ENCODE measurements at places on chromosomes 5 and 9. TPM values are rescaled to one million over a fixed set of nuclear protein-coding genes. Genes with fewer than 3 reads are reported as not detected.

Gene CD14
- 40.5 TPM for polyA plus RNA-seq

DNA sequence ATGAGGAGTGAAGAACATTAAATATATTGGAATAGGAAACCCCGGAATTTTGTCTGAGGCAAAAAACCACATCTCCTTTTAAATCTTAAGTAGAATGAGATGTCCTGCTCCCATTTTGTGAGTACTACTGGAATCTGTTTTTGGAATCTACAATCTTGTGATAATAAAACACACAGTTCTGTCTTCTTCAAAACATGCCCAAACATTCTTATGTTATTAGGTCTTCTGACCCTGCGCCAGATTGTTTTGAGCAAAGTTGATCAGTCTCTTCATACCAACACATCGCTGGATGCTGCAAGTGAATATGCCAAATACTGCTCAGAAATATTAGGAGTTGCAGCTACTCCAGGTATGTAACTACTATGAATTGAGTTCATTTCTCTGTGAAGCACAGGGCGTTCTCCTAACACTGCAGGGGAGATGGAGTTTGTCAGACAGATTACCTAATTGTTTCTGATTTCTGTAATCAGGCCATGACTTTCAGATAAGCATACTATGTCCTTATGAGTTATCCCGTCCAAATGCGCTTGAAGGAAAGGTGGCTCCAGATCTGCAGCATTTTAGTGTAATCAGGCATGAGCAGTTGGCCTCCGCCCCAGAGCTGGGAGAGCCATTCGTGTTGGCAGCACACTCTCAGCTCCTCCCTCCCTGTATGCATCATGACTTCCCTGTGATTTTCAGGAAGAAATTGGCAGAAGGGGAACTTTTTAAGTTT is 88.0 kb downstream of the NLN start:
- peak; percentile 78 for DNase-seq

Gene TENT4A
- polyA plus RNA-seq: 23.1 TPM

DNA sequence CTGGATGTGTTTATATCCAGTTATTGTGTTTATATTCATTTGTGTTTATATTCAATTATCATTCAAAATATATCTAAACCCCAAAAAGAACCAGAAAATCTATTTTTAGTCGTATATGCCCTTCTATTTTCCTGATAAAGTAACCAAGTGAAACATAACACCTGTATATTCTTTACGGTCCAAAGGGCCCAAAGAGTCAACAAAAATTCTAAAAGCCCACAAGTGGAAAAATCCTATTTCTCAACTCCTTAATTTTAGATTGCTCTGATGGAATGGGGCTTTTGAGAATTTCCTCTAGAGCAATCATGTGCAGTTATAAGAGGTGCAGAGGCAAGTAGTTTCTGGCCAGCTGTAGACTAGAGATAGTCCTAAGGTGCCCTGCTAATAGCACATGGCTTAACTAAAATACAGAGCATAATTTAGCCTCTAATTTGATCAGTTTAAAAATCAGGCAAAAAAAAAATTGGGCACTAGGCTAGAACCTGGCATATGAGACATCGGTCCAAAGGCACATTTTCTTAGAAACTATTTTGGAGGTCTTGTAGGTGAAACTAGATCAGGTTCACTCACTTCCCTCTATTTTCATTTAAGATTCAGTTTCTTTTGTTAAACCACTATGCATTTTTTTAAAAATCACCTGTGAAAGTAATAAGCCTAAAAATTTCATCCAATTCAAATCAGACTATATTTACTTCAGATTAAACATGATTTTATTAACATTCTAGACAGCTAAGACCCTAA is 256.0 kb downstream of the FBXL17 start:
- DNase-seq: no peak

- peak; percentile 81 for DNase-seq
These were observed 7.5 kb upstream of the PRSS3 start for GRCh38 chr9:33787839-33788238.

DNA sequence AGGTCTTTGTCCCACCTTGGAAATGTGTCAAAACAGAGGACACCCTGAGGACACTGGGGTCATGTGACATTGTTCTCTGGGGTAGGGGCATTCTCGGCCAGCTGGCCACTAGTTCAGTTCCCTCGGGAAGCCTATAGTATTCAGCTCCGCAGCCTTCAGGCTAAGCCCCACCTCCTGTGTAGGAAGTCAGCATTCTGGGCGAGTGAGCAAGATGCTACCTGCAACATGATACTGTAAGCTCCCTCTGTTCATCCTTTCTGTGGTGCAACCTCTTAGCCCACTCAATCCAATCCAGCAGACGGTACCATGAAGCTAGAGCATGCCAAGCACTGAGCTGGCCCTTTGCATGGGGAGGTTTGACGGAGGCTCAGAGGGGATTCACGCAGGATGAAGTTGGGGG is 5.3 kb downstream of the NTNG2 start:
- no peak for DNase-seq

DNA sequence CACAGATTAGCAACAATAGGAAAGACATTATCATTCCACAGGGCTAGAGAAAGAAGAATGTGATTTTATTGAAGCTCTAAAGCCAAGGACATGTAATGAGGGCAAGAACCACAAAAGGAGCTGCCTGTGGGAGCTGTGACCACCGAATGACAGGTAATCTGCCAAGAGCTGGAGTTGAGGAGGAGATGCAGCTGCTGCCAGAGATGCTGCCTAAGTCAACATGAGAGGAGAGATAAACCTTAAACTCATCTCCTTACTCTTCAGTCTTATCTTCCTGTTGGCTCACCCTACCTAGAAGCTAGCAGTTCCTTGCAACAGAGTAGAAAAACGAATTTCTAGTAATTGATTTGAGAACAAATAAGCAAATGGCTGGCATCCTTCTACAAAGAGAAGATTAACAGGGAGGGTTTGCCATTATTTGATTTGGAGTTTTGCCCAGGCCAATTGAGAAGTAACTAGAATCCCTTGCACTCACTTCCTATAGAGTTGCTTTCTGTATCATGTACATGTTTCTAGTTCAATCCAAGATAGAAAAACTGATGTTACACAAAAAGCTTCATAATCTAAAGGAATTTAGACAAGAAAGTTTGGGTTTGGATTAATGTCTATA is 539.2 kb downstream of the TLE1 start:
- no peak for DNase-seq

DNA sequence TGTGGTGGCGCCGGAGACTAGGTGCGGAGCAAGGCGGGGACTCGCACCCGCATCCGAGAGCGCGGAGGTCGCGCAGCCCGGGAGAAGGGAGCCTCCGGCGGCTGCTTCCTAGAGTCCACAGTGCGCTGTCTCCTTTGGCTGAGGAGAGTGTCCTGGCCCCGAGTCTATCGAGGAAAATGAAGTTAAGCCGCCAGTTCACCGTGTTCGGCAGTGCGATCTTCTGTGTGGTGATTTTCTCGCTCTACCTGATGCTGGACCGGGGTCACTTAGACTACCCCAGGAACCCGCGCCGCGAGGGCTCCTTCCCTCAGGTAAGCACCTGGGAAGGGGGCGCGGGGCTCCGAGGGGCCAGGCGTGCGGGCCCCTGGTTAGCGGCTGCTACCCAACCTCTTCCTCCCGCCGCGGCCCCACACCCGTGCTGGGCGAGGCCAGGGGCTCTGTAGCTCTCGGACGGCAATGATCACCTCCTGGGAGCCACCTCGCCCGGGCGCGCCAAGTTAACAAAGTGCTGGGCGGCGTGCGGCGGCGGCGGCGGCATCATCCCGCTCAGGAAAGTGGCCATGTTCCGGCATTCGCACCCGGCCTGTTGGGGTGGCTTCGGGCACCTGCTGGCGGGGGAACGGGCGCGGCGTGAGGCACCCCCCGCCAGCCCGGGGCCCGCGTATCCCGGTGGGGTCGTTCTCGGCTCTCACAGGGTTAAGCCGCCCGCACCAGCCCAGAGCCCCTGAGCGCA is 681 bp downstream of the MAN2A1 start:
- peak; percentile 47 for DNase-seq

Gene BAAT
- polyA plus RNA-seq: 0.13 TPM

Gene RORB
- 0.90 TPM for polyA plus RNA-seq

DNA sequence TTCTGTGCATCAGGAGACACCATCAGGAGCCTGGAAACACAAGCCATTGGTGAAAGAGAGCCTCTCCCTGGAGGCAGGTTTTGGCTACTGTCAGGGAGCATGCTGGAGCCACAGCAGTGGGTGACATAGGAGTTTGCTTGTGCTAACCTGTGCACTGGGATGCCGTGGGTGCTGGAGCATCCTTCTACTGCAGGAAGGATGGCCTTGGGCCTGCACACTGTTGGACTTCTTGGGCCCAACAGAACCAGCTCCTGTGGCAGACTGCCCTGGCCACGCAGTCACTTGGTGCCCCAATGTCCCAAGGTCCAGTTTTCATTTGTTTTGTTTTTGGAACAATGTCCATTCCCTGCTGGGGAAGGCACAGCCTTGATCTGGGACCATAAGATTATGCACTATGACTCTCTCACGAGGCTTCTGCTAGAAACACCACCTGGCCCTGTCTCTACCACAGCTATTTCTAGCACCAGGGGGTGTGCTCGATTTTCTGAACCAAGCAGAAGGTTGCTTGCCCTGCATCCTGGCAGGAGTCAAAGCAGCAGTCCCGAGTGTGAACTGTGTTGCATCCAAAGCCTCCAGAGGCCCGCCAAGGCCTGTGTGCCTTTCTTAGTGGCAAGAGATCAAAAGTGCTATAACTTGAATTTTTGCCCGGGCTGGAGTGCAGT is 5.5 kb upstream of the LTC4S start:
- no peak for DNase-seq

Gene TTC23L
- 60.6 TPM for polyA plus RNA-seq

- no peak for DNase-seq
These were observed 754.7 kb downstream of the DTWD2 start for GRCh38 chr5:118233606-118234005.

Gene PITX1
- 3.6 TPM for polyA plus RNA-seq

DNA sequence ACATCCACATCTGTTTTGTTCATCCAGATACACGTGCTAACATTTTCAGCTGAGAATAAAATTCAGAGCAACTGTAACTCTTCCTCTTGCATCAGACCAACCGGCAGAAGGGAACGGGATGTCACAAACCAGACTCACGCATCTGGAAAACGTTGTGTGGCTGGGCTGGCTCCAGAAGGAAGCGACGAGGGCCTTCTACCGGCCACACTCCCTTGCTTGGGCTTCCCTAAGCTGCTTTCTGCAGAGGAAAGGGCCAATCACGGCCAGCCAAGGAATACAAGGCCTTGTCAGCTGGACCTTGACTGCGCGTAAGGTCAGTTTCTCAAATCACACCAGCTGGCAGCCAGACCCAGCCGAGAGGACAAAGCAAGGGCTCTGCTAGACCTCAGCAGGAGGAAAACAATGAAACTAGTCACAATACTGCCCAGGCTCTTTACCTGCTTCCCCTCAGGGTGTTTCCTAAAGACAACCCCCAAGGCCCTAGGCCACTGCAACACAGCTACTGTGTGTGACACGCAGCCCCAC is 106.1 kb downstream of the THBS4 start:
- peak; percentile 93 for DNase-seq

GRCh38 chr9:112009656-112010055 is 113.0 kb downstream of the UGCG start:
- no peak for DNase-seq

DNA sequence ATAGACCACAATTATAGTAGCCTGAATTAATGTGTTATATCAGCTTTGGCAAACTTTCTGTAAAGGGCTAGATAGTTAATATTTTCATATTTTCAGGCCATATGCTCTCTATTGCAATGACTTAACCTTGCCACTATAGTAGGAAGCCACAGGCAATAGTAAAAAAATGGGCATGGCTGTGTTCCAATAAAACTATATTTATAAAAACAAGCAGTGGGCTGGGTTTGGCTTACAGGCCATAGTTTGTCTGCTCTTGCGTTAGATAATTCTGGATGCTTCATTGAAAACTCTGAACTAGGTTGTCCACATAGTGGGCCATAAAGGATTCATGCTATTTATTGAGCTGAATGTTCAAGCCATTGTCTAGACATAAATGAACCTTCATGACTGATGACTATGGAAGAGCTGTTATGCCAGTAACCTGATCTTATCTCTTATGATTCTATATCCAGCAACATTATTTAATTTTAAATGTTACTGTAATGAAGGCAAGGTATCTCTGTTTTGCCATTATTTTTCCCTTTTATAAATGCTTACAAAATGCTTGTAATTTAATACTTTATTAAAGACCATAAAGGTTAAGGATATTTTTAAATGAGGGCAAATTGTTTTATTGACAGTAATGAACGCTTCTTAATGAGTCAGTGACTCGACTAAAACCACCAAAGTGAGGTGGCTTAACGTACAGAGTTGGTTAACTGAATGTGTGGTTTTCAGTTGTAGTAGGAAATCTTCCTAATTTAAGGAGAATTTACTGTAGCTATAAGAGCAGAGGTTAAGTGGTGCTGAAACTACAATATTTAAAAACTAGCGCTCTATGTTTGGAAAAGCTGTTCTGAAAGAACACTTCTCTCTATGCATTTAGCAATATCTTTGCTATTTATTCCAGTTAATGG is 560.6 kb downstream of the PRR16 start:
- no peak for DNase-seq

GRCh38 chr5:1185629-1186350 is 15.6 kb upstream of the SLC6A19 start:
- peak; percentile 42 for DNase-seq

DNA sequence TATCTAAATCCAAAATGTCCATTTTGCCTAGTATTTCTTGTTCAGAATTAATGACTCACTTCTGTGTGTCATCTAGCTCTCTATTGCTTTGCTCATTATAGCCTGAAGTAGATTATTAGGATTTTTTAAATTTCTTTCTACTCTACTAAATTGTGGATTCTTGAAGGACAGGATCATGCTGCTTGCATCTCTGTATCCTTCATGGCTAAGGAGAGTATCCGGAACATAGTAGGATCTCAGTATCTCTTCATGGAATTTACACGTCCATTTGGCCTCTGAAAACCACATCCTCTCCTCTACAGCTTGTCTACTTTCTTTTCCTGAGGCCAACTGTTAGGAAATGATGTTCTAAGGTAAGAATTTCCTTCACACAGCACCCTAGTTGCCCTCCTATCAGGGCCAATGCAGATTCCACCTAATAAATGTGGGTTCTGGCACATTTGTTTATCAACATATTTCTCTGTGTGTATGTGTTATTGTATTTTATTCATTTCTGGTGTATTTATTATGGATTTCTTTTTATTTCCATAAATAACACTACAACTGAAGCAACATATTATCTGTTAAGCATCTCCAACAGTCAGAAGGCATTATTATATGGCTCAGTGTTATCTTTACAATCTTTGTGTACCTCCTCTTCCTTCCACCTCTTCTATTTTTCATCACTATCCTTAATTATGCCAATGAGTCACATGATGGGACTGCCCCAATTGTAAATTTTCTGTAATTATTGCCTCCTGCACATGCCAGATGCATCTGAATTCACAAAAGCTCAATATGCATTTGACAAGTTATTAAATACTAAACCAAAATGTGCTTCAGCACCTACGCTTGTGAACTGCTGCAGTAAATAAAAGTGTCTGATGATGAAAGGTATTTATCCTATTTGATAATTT is 557.8 kb upstream of the TLE4 start:
- no peak for DNase-seq

Gene NRARP
- 5.2 TPM for polyA plus RNA-seq

Gene ANKRD31
- 3.7 TPM for polyA plus RNA-seq

Gene ANKRD33B
- polyA plus RNA-seq: 3.7 TPM

Gene RPS23
- 1,262 TPM for polyA plus RNA-seq

Gene PCDHA6
- polyA plus RNA-seq: 0.88 TPM

- DNase-seq: no peak
These were observed 13.9 kb downstream of the REXO4 start for GRCh38 chr9:133403766-133404453.

GRCh38 chr5:144484124-144484897 is 313.6 kb downstream of the KCTD16 start:
- no peak for DNase-seq

GRCh38 chr5:146770546-146770945 is 108.0 kb downstream of the PPP2R2B start:
- DNase-seq: no peak

Gene HAVCR1
- polyA plus RNA-seq: 3.1 TPM

Data from testis (tissue), 5 donors.